ENCODE measurements at places on chromosomes 6 and 20.

GRCh38 chr20:22575087-22575721 lies 9.2 kb downstream of the FOXA2 start:
- DNase-seq = no peak

- DNase-seq = no peak
Observed at GRCh38 chr6:161300823-161301222, 27.0 kb upstream of the AGPAT4 start.

- DNase-seq = no peak
Observed at GRCh38 chr6:5335020-5335419, 73.7 kb downstream of the FARS2 start.

GRCh38 chr6:48315051-48315719 lies 204.2 kb upstream of the PTCHD4 start:
- DNase-seq = no peak

DNA sequence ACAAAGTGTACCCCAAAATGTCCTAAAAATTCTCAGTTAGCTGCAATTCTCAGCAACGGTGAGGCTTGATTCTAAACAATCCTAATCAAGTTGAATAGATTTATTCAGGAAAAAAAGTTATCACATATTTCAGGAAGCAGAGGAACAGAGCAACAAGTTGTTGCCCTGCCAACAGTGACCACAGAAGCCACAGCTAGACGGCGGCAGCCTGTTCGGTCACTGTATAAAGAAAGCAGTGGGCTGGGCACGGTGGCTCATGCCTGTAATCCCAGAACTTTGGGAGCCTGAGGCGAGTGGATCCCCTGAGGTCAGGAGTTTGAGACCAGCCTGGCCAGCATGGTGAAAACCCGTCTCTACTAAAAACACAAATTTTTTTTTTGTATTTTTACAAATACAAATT lies 171.2 kb upstream of the BMP5 start:
- DNase-seq = no peak

GRCh38 chr20:43190332-43190953 lies 737 bp upstream of the PTPRT start:
- DNase-seq = no peak

All from NCI-H1417 (cell line).